Tongue (tissue), 3 donors: ENCODE measurements at places on chromosomes 4 and X. TPM values are rescaled to one million over a fixed set of nuclear protein-coding genes. Genes with fewer than 3 reads are reported as not detected.

GRCh38 chr4:184355111-184355604 is 119.2 kb downstream of the IRF2 start:
- DNase-seq, result peak; percentile 86

DNA sequence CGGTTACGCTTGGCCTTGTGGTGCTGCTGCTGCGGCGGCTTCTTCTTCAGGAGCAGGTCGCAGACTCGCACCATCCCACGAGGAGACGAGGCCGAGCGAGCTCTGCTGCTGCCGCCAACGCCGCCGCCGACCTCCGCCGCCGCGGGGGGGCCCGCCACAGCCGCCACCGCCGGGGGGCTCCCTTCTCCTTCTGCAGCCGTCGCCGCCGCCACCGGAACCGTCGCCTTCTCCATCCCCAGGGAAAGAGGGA is 237 bp downstream of the ANKRD17 start:
- no peak for DNase-seq

- DNase-seq, result no peak
Observed at GRCh38 chrX:13008189-13008533, 33.3 kb downstream of the TMSB4X start.

GRCh38 chr4:109032671-109033070 is 269.8 kb downstream of the COL25A1 start:
- DNase-seq, result no peak

DNA sequence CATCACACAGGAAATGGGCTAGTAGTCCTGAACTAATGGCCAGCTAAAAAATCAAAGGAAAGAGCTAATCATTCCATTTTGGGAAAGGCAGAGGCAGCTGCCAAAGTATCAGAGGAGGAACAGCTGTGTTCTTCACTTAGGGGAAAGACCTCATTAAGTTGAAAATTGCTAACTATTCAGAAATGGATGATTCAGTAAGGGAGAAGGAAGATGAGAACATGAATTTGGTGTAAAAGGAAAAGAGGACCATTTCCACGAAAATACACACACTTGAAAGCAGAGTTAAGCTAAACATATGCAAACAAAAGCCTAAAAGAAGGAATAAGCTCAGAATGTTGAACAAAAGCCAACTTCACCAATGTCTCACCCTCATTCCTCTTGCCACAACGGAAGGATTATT is 90.4 kb downstream of the PCDH19 start:
- DNase-seq, result peak; percentile 44

- no peak for DNase-seq
Observed at GRCh38 chrX:76802708-76803107, 375.2 kb downstream of the MAGEE1 start.

- no peak for DNase-seq
Observed at GRCh38 chr4:122591196-122591595, 29.7 kb downstream of the IL21 start.

DNA sequence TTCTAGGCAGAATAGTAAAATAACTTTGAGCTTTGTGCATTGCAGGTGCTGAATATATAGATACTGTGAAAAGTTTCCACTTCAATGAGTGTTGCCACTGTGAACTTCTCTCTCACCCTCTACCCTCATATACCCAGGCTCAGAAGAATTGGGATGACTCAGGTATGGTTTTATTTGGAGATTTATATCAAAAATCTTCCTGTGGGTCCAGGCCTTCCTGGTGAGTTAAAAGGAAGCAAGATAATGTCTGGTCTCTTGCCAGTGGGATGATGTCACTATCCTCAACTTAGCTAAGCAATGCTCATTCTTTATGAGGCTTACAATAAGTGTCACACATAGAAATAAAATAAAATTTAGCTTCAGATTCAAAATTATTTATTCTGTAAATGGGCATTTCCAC is 153.3 kb upstream of the TENT5D start:
- DNase-seq, result no peak

DNA sequence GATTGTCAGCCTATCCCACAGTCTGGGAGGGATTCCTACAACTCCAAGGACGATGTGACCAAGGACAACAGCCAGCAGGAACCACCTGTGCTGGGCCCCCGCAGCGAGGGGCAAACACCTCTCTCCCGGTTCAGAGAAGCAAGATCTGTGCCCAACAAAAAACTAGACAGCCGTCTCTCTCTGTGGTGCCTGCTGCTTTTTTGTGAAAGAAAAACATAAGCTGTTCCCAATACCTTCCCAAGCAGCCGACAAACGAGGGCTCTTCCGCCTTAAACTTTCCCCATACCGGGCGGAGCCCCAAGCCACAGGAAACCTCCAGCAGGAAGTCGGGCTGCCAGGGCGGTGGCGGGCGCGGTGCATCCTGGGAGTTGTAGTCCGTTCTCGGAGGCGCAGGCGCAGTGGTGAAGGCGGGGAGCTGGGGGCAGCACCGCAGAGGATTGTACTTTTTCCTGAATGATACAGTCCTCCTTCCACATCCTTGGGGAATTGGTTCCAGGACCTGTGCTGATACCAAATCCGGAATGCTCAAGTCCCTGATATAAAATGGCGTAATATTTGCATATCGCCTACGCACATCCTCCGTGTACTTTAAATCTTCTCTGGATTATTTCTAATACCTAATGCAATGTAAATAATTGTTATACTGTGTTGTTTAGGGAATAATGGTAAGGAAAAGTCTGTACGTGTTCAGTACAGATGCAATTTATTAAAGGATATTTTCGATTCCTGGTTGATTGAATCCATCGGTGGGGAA is 63.1 kb upstream of the IRF2 start:
- DNase-seq, result peak; percentile 99

DNA sequence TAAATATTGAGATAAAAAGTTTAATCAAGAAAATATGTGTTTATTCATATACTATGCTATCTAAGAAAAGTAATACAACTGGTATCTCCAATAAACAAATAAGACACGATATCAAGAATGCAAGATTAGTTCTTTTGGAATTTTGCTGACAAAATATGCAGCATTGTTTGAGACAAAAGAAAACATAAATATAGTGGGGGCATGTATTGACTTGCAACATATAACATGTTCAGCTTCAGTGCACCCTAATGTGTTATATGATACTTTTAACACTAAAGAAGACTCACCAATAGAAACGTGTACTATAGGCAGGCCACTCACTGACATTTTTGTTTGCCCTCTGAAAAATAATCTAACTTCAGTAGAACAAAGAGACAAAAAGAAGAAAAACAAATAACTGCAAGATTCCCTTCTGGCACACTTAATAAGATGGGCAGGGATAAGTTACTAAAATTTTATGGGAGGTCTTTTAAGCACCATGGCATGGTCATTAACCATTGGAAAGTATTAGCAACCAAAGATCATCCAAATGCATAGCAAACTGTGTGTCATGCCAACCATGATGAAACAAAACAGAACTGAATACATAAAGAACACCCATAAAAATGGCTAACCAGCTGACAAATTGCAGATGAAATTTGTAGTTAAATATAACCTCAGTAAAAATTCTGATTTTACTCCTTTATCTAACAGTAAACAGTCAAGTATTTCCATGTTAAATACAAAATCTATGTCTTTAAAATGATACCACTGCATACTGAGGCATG is 447.9 kb upstream of the FAM241A start:
- no peak for DNase-seq

DNA sequence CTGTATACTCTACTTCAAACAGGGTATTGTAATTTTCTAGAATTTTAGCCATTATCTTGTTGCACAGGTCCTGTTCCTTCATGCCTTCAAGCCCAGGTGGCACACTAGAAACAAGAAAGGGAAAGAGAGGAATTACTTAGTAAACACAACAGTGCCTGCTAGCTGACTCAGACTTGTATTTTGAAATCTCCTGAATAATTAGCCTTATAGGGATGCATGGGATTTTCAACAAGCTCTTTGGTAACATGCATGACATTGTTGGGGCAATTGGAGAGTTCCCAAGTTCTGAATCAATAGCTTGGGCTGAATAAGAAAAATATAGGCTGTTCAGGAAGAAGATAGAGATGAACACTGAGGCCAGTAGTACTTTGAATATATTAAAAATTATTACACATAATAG is 118.8 kb downstream of the FAM13A start:
- no peak for DNase-seq

Gene TRIM61
- total RNA-seq, result 4.2 TPM

Gene LDB2
- 49.2 TPM for total RNA-seq

Gene ASB5
- total RNA-seq, result 206 TPM

Gene TMPRSS11B
- 84.9 TPM for total RNA-seq

Gene DNAAF6
- not detected for total RNA-seq

Gene LEF1
- 13.7 TPM for total RNA-seq

Gene VMA21
- total RNA-seq, result 30.7 TPM
